ENCODE measurements at places on chromosomes 16 and 17. TPM values are rescaled to one million over a fixed set of nuclear protein-coding genes. Genes with fewer than 3 reads are reported as not detected.

SECTM1 gene
- 87.5 TPM for total RNA-seq

JPH3 gene
- total RNA-seq = 0.69 TPM

GUCY2D gene
- 0.19 TPM for total RNA-seq

ASGR1 gene
- total RNA-seq = 2.1 TPM

CYBA gene
- total RNA-seq = 395 TPM

HS3ST3A1 gene
- total RNA-seq = 2.2 TPM

IL34 gene
- total RNA-seq = 7.4 TPM

GDPD3 gene
- total RNA-seq = 3.6 TPM

CPNE7 gene
- 13.7 TPM for total RNA-seq

TBC1D3G gene
- total RNA-seq = not detected

GPR179 gene
- not detected for total RNA-seq

CLEC18A gene
- total RNA-seq = 0.85 TPM

PRSS53 gene
- total RNA-seq = 2.6 TPM

TEKT3 gene
- total RNA-seq = 1.4 TPM

CACNG5 gene
- total RNA-seq = not detected

KRTAP2-3 gene
- 0.28 TPM for total RNA-seq

KRT20 gene
- total RNA-seq = not detected

RNU2-1 gene
- 9,871 TPM for total RNA-seq

ATXN7L3 gene
- total RNA-seq = 64.8 TPM

LRRC37A gene
- total RNA-seq = 3.1 TPM

SLC13A5 gene
- total RNA-seq = not detected

KCNG4 gene
- total RNA-seq = not detected

GRCh38 chr16:68397710-68398201 is 50.6 kb downstream of the SMPD3 start:
- DNase-seq = no peak

- DNase-seq = peak; percentile 1
Observed at GRCh38 chr16:46627746-46628145, 6.6 kb upstream of the SHCBP1 start.

DNA sequence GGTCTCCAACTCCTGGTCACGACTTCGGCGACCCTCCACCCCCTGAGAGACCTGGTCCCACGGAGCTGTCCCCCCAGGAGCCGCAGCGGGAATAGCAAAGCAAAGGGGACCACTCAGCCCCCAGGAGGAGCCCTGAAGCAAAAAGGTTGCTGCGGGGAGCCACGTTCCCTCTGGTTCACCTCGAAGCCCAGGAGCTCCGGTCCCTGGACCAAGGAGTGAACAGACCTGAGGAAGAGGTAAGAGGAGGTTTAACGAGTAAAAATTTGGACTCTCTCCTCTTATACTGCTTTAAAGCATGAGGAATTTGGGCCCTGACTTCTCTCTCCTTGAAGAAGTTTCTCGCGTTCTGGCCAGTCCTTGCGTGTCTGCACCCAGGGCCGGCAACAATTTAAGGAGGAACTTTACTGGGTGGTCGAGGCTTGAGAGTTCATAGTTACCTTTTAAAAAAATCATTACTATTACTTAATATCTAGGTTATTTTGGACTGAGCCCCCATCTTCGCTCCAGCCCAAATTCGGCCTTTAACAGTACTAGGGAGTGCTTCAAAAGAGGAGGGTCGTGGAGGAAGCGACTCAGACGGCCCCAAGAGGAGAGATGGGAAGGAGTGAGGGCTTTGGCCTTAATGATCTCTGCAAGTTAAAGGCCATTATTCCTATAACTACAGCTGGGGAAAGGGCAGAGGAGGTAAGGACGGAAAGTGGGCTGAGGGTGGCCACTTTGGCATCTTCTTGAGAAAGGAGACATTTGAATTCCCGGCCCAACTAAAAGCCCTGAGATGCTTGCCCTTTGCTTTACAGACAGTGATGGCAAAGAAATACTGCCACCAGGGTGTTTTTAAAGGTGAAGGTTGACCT is 16.9 kb upstream of the HOXB9 start:
- DNase-seq = no peak

DNA sequence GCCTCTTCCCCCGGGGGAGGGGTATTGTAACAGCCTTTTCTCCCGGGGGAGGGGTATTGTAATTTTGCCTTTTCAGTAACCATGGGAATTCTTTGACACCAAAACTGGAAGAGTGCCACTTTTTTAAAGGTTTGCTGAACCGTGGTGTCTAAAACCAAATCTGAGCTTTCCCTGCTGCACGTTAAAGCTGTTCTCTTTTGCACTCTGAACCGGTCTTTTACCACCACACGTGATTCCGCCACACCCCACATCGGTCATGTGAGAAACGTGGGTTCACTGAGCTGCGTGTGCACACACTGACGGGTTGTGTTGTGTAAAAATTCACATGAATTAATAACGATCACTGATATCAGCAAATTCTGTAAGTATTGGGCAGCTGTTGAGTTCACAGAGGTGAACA is 9.2 kb upstream of the ACSF3 start:
- no peak for DNase-seq

- DNase-seq = no peak
Observed at GRCh38 chr17:69300222-69300621, 26.7 kb downstream of the ABCA5 start.

GRCh38 chr17:63250830-63251229 is 195.3 kb downstream of the CYB561 start:
- no peak for DNase-seq

DNA sequence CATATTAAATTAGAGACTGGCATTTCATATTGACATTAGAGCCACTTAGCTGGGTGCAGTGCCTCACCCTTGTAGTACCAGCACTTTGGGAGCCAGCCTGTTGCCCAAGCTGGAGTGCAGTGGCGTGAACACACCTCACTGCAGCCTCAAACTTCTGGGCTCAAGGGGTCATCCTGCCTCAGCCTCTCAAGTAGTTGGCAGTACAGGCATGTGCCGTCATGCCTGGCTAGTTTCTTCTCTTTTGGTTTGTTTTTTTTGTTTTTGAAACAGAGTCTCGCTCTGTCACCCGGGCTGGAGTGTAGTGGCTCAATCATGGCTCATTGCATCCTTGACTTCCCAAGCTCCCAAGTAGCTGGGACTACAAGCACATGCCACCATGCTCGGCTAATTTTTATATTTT is 8.7 kb downstream of the PPM1E start:
- peak; percentile 39 for DNase-seq

DNA sequence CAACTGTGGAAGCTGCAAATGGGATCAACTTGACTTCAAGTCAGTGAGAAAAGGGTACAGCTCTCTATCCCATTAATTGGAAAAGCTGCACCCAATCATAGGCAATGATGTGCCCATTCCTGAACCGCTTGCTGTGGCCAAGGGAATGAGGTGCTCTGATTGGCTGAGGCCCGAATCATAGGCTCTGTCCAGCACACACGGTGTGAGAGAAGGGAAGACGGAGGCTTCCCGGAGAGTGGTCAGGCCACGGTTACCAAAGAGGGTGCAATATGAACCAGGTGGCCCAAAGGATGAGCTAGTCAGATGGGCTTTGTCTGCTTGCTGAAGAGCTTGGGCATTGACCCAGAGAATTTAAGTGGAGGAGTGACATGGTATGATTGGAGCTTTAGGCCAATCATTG is 353.3 kb downstream of the CPPED1 start:
- no peak for DNase-seq

- DNase-seq = no peak
Observed at GRCh38 chr17:78607038-78607437, 29.8 kb upstream of the DNAH17 start.

- no peak for DNase-seq
Observed at GRCh38 chr16:89761304-89761922, 40.1 kb downstream of the ZNF276 start.

GRCh38 chr16:35735403-35736251 is 2276.2 kb downstream of the TP53TG3F start:
- no peak for DNase-seq

DNA sequence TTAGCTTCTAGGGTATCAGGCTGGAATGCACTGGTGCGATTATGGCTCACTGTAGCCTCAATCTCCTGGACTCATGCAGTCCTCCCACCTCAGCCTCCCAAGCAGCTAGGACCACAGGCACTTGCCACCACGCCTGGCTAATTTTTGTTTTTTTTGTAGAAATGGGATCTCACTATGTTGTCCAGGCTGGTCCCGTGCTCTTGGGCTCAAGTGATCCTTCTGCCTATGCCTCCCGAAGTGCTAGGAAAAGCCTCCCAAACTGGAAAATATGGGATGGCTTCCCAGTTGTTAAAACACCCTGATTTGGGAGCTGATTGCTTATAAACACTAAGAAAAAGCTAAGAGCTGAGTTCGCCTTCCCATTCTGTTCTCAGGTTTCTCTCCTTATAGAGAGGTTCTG is 6.6 kb upstream of the ZNF263 start:
- no peak for DNase-seq

GRCh38 chr16:80899809-80900592 is 95.6 kb upstream of the CDYL2 start:
- peak; percentile 93 for DNase-seq

- no peak for DNase-seq
Observed at GRCh38 chr16:68335175-68335574, 24.4 kb downstream of the PRMT7 start.

- no peak for DNase-seq
Observed at GRCh38 chr16:22624038-22624799, 113.5 kb downstream of the NPIPB5 start.

DNA sequence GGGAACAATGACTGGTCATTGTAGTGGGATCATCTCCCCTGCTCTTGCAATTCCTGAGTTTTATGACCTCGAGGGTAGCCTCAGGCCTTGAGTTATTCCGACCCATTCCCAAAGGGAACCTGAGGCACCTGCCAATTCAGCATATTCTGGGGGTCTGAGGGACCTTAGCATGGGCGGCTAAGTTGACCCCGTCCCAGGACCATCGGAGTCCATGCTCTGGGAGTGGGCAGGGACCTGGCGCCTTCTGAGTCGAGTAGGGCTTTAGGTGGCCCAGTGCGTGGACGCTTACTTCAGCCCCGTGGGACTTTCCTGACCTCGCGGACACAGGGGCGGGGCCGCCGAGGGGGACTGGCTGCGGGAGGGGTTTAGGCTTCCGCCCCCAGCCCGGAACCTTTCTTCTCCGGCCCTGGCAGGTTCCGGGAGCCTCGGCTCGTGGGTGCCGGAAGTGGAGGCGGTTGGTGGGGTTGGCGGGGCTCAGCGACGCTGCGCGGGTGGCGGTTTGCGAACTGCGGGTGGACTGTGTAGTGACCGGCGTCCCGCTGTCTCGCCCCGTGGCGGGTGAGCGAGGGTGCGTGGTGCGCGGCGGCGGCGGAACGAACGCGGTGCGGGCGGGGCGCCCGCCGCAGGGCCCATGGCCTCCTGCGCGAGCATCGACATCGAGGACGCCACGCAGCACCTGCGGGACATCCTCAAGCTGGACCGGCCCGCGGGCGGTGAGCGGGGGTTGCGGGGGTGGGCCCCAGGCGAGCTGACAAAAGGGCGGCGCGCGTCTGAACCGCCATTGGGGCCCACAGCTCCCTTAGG is at the start of gene EDC4:
Gene EDC4 (plus strand): TSS at position 422 of the 804 bp plus-strand sequence. CDS start 210 bp downstream, at position 632.
- peak; percentile 74 for DNase-seq

- peak; percentile 81 for DNase-seq
Observed at GRCh38 chr16:27455700-27456099, 53.7 kb downstream of the IL21R start.

DNA sequence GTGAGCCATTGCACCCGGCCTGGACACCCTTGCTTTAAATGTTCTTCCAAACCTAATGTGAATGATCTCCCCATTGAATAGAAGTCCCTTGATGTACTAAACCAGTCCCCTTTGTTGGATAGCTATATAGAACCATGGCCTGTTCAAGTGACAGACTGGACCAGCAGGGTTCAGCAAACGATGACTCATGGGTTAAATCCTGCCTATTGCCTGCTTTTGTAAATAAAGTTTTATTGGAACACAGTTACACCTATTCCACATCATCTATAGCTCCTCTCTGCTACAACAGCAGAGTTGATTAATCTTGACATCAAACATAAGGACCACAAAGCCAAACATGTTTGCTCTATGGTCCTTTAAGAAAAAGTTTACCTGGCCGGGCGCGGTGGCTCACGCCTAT is 56.1 kb downstream of the CRISPLD2 start:
- DNase-seq = no peak

- peak; percentile 77 for DNase-seq
Observed at GRCh38 chr16:70684146-70685060, 1.4 kb downstream of the MTSS2 start.

DNA sequence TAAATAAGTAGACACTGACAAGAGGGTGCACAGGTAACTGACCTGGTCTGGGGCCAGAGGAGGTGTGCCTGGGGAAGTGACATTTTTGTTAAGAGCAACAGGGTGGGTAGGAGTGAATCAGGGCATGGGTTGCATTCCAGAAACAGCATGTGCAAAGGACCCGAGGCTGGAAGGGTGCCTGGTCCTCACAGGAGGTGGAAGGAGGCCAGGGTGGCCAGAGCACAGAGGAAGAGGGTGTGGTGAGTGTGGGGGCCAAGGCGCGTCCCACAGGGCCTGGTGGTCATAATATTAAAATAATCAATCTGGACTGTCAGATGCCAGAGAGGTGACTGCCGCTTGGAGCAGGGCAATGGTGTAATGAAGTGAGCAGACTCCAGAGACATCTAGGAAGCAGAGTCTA is 14.3 kb downstream of the ARHGAP23 start:
- peak; percentile 24 for DNase-seq

GRCh38 chr17:50658616-50659015 is 23.9 kb downstream of the ABCC3 start:
- no peak for DNase-seq

GRCh38 chr17:59428916-59429485 is 97.5 kb downstream of the YPEL2 start:
- no peak for DNase-seq

GRCh38 chr16:17668386-17668785 is 197.6 kb upstream of the XYLT1 start:
- no peak for DNase-seq

DNA sequence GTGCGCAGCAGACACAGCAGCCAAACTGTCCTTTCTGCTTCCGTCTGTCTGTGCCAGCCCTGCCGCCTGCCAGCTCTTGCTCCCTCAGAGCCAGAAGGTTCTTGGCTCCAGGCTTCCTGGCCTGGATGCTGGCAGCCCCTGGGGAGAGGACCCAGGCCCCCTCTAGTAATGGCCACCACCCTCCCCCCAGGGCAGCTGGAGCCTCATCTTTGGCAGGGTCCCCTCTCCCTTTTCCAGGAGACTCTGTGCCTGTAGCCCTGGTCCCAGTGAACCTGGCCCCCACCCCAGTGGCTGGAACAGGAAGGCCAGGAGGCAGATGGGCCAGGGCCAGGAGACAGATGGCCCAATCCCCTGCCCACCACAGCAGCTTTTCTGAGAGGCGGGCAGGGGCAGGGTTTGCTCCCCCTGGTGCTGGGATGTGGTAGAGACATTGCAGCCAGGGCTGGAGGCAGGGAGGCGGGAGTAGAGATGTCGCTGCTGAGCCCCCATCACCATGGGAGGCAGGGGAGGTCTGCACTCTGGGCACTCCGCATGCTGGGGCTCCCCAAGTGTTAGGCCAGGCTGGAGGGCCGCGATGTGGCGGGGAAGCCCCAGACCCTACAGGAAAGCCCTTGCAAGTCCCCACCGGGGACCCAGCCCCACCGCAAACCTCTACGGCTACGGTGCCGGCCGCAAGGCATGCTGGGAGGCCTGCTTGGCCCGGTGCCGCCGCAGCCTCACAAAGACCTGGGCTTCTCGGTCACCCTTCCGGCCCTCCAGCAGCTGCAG is 16.7 kb downstream of the UNC13D start:
- peak; percentile 85 for DNase-seq

GRCh38 chr16:86826941-86827340 is 248.6 kb downstream of the FOXL1 start:
- no peak for DNase-seq

- no peak for DNase-seq
Observed at GRCh38 chr16:64950731-64951130, 171.1 kb downstream of the CDH11 start.

GRCh38 chr17:74763565-74764387 is 12.4 kb downstream of the NAT9 start:
- DNase-seq = peak; percentile 95

- no peak for DNase-seq
Observed at GRCh38 chr17:61863801-61864126, 436 bp upstream of the BRIP1 start.

All from kidney (tissue), 22 donors.